ENCODE measurements at places on chromosomes 3 and 15.

DNA sequence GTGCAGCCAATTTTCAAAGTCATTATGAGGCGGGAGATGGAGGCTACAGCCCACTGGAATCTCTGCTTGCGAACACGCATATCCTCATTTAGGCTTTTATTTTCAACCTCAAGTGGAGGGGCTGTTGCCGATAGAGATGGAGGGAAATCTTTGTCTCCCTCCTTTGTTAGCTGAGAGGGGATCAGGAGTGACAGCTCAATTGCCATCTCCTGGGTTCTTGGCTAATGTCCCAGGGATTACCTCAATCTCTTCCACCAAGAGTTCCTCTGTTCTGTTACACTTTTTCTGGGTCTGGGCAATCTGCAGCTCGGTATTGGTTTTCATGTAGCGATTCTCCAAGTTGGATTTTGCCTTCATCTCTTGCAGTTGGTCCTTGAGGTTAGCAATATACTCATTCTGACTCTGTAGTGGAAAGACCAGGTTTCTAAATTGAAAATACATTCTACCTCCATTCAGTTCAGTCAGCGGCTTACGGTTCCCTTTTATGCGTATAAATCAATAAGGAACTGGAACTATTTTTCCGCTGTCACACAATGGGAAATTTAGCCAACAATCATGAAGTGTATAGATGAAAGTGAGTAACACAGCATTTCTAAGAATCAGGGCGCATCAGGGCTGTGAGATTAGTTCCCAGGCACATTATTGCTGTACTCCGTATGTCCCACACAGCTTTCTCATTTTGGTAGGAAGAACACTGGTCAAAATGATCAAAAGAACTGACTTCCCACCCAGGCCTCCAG, 36.2 kb upstream of the RPL35A start:
- no peak for DNase-seq

GRCh38 chr3:88957711-88958439, 149.5 kb upstream of the EPHA3 start:
- peak; percentile 67 for DNase-seq

DNA sequence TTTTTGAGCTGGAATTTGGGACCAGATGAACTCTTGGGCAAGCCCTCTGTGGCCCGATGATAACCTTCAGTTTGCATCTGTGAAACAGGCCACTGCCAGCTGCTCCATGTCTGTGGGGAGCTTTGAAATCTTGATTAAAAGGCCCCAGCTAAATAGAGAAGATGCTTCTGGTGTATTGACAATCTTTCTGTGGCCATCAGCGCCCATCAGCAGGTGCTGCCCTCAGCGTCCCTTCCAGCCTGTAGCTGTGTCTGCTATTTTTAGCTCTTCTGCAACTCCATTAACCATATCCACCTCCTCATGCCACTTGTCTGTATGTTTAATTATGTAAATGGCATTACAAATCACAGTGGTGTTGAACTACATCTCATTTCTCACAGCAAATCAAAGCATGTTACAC, 54.0 kb downstream of the CHCHD6 start:
- DNase-seq = no peak

DNA sequence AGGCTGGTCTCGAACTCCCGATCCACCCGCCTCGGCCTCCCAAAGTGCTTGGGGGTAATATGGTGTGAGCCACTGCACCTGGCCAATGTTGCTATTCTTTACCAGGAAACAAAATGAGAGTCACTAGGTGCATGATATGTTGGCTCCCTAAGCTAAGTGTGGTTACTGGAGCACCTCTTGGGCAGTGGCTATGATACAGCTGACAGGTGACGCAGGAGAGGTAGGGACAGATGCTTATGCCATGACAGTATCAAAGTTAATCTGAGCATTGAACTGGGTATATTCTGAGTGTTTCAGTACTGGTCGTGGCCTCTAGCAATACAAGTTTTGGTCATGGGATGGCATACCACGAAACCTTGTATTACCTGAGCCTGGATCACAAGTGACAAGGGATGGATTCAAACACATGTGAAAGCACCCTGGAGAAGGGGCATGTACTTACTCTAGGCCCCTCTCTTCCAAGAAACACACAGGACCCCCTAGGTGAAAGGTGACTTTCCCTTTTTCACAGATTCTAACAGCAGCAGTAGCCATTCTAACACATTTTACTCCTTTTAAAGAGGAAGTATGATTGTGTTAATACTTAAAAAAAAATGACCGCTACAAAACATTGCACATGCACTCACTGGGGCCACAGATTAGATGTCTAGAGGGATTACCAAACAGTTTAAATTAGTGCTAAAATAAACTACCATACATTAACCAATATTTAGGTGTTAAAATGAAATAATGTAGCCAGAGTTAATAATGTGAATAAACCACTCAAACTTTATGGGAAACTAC, 467.3 kb downstream of the SHQ1 start:
- no peak for DNase-seq

DNA sequence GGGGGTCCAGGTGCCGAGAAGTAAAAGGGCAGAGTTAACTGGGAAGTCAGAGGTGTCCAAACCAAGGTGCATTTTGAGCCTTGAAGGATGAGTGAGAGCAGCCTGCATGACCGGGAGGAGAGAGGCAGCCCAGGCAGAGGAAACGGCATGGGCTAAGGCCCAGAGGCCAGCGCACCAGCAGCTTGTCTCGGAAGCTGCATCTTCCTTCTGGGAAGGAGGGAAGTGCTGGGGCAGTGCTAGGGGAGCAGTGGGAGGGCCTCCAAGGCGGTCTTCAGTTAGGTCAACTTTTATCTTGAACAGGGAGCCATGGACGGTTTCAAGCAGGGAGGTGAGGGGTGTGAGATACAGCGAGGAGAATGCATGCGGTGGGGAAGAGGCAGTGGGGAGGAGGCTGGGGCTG, 1.0 kb downstream of the H1-8 start:
- no peak for DNase-seq

- no peak for DNase-seq
These were observed 157.7 kb upstream of the BCL6 start for GRCh38 chr3:187902936-187903335.

GRCh38 chr3:170553788-170554757, 31.8 kb downstream of the SLC7A14 start:
- peak; percentile 24 for DNase-seq

All from GM03348 (cell line).